ENCODE measurements at places on chromosomes 1 and 21.

- no peak for DNase-seq
Measured at GRCh38 chr1:211908453-211908852, 77.9 kb upstream of the LPGAT1 start.

DNA sequence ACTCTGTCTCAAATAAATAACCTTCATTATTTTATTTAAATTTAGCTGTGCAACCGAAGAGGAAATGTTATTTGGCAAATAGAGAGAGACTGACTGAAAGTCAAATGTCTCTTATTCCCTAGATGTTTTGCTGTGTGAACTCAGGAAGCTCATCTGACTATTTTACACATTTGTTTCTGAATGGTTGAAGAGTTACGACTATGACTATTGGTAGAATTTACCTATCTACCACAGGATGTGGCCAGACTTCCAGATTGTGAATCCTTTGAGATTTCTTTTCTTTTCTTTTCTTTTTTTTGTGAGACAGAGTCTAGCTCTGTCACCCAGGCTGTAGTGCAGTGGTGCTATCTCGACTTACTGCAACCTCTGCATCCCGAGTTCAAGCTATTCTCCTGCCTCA is 5.3 kb upstream of the SDE2 start:
- no peak for DNase-seq

- no peak for DNase-seq
Measured at GRCh38 chr1:172206256-172206655, 214.2 kb upstream of the C1orf105 start.

- no peak for DNase-seq
Measured at GRCh38 chr1:24235921-24236788, 49.1 kb upstream of the IFNLR1 start.

DNA sequence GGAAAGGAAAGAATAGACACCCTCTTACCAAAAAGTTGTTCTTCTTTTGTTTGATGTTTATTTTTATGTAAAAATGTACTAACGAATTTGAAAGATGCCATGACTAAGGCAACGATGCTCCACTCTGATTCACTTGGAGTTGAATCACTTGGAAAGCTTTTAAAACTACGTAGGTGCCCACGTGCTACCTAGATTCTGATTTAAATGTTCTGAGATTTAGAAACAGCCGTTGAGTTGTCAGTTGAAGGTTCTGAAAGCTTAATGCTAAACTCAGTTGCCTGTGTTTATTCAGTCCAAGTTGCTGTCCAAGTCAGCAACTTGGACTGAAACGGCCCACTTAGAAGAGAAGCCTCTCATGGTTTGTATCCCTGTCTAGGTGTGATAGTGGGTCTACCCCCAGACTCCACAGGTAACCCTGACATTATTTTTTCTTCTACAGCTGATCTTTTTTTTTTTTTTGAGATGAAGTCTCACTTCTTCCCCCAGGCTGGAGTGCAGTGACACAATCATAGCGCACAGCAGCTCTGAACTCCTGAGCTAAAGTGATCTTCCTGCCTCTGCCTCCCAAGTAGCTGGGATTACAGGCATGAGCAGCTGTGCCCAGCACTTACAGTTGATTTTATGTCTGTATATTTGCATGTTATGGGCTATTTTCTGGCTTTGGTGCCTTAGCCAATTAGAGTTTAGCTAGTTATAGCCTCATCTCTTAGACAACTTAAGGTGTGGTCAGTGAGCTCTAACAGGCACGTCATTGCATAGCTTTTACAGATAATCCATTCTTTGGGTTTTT is 1.4 kb upstream of the VAMP4 start:
- peak; percentile 20 for DNase-seq

DNA sequence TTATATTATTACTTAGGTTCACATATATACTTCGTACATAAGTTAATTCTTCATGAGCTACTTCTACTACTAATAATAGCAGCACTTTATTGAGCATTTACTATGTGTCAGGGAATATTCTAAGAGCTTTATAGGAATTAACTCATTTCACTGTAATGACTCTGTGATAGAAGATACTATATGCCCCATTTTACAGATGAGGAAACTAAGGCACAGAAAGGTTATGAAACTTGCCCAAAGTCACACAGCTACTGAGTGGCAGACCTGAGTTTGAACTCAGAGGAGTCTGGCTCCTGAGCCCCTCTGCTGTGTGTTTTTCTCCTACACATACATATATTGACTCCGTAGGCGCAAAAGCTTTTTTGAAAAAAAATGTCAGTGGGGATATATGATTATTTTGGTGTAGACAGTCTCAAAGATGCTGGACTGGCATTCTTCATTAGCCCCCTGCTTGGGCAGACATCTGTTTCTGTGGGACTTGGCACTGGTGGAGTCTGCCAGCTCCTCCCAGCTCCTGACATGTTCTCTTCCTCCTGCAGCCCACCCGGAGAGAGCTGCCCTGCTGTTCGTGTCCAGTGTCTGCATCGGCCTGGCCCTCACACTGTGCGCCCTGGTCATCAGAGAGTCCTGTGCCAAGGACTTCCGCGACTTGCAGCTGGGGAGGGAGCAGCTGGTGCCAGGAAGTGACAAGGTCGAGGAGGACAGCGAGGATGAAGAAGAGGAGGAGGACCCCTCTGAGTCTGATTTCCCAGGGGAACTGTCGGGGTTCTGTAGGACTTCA is 70.9 kb downstream of the TCP10L start:
- DNase-seq, result no peak

Data from hematopoietic multipotent progenitor cell treated with erythropoietin and hydrocortisone succinate and interleukin-3 and kit ligand, for 15 days (in vitro differentiated cells).